ENCODE measurements at places on chromosomes 7 and 10.

- DNase-seq: no peak
Observed at GRCh38 chr7:148712678-148713329, 14.1 kb downstream of the CUL1 start.

GRCh38 chr7:79216236-79216635 lies 237.2 kb downstream of the MAGI2 start:
- no peak for DNase-seq

DNA sequence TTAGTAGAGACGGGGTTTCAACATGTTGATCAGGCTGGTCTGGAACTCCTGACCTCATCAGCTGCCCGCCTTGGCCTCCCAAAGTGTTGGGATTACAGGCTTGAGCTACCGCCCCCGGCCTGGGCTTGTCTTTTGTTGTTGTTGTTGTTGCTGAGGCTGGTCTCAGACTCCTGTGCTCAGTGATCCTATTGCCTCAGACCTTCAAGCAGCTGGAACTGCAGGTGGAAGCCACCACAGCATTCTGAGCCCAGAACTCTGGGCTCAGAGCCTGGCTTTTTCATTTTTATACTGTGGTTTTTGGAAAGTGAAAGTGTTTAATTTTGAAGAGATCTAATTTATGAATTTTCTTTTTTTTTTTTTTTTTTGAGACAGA lies 16.2 kb upstream of the DNAJB6 start:
- DNase-seq: no peak

GRCh38 chr10:133100706-133101415 lies 13.1 kb downstream of the ADGRA1 start:
- no peak for DNase-seq

DNA sequence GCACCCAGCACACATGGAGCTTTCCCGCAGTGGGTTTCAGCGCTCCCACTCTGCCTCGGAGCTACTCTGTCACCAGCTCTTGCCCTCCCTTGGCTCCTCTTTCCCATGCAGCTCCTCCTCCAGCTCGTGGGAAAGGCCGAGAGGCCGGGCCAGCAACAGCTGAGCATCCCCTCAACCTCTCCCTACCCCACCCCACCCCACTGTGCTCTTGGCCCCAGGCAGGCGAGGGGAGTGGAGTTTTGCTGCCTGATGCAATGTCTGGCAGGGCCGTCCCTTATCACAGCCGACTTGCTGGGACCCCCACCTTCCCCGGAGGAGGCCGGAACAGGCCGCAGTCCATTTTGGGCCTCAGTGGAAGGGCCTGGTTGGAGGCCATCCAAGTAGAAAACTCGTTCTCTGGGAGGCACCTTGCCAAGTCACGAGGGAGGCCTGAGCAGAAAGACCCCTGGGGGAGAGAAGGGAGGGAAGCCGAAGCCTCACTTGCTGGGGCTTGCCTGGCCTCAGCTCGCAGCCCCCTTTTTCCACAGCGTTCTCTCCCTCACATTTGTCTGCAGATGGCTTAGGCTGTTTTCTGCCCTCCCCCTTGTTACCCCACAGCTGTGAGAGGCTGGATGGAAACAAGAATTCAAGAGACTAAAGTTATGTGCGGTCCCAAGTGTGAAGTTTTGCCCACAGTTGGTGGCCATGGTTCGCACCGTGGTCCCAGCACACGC lies 35.3 kb downstream of the CHST3 start:
- no peak for DNase-seq

- DNase-seq: no peak
Observed at GRCh38 chr7:115662120-115662519, 368.4 kb downstream of the TFEC start.
